ENCODE measurements at places on chromosomes 11 and 22.

GRCh38 chr22:35467681-35468434, 67.9 kb downstream of the MCM5 start:
- DNase-seq: no peak

GRCh38 chr22:23499845-23500500, 80.1 kb downstream of the IGLL1 start:
- no peak for DNase-seq

GRCh38 chr11:118010738-118011461, 24.7 kb downstream of the IL10RA start:
- DNase-seq: peak; percentile 92

- no peak for DNase-seq
Measured at GRCh38 chr22:25114369-25115362, 85.0 kb upstream of the CRYBB3 start.

- no peak for DNase-seq
Measured at GRCh38 chr11:19253153-19253745, 12.5 kb upstream of the E2F8 start.

DNA sequence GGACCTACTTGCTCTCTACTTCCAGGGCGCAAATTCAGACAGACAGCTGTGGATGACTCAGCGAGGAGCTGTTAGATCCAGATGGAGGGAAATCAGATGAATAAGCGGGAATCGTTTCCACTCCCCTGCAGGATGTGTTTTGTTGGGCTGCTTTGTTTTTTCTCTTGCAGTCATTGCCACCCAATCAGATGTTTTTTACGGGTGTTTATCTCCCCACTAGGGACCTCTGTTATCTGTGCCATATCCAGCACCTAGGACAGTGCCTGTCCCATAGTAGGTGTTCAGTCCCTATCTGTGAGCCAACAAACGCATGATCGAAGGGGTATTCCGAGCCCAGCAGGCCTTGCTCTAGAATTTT, 51.1 kb upstream of the PARVG start:
- DNase-seq: no peak

DNA sequence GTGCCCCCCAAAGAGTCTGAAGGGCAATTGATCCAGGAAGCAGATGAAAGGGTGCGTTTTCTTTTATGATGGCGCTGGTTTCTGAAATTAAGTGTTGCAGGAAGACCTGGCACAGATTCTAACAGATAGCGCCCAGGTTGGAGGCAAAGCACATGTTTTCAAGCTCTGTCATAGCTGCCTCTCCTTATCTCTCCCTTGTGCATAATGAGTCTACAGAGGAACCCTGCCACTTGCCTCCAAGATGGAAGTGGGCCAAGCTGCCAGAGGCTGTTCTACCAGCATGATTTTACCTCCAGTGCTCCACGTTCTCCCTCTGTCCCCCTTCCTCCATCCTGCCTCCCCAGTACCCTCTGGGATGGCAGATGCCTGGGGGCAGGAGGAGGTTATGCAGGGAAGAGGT, 30.0 kb upstream of the TLCD5 start:
- no peak for DNase-seq

- no peak for DNase-seq
Measured at GRCh38 chr11:20754933-20755332, 85.5 kb downstream of the NELL1 start.

- DNase-seq: peak; percentile 7
Measured at GRCh38 chr11:13249992-13250391, 27.6 kb upstream of the BMAL1 start.

- DNase-seq: no peak
Measured at GRCh38 chr11:111045407-111045803, 200.1 kb upstream of the POU2AF2 start.

DNA sequence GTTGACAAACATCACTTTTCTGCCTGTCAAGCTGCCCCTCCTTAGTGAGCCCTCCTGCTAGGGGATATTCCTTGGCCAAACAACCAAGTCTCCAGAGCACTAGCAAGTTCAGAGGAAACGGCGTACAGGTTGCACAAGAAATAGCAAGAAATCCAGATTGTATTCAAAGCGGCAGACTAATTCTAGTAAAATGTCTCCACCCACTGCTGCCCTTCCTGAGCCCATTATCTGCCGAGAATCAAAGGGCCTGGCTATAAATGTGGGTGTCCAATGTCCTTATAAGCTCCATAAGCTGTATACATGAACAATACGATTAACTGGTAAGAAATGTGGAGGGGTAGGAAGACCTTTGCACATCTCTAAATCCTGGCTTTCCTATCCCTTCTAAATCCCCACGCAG, 44.0 kb upstream of the AKIP1 start:
- DNase-seq: no peak

GRCh38 chr11:126127898-126128297, 65.2 kb upstream of the CDON start:
- no peak for DNase-seq

GRCh38 chr22:25362883-25363240, 143.4 kb downstream of the CRYBB2 start:
- no peak for DNase-seq

DNA sequence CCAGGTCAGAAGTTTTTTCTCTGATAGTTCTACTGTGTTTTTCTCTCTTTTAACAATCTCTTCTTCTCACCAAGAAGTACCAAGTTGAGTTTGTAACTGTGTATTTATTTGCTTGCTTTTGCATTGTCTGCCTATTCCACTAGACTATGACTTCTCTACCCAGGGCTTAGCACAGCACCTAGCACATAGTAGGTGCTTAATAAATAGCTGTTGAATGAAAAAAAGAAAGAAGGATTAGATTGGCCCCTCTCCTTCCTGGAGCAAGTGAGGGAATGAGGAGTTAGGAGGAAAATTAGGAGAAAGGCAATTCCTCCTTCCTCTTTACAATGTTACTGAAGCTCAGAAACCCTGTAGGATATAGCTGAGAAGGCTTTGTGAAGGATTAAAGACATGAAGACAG, 83.3 kb downstream of the FBXO7 start:
- no peak for DNase-seq

- DNase-seq: no peak
Measured at GRCh38 chr22:46007848-46008261, 30.9 kb upstream of the WNT7B start.

DNA sequence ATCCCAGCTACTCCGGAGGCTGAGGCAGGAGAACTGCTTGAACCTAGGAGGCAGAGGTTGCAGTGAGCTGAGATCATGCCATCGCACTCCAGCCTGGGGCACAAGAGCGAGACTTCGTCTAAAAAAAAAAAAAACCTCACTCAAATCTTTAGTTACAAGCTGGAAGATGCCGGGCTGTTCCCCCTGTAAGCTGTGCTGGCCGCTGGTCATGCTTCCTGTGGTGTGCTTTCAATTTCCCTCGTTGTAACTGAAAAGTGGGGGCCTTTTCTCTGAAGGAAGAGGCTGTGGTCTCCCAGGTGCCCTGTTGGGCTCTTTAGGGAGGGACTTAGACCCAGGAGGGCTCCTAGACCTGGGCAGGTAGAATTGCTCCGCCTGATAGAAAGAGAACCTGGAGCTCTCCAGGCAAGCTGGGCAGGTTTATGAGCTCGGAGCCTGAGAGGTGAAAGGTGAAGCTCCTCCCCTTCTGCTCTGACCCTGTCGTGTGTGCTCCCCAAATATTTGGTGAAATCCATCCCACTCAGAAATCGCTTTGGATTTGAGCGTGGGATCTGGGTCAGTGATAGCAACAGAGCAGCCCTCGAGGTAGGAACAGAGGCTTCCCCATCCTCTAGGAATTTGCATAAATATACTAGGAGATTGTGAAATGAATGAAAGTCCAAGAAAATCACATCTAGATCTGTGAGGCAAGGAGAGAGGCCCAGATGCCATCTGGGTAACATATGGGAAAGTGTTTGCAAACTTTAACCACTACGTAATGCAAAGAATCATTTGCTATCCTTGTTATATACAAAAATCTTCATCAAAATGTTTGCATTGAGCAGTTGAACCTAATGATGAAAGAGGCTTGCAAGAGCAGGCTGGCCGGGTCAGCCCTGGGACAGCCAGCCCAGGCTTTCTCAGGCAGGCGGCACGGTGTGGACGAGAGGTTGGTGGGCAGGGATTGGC, 154.3 kb downstream of the FBXO7 start:
- DNase-seq: no peak

DNA sequence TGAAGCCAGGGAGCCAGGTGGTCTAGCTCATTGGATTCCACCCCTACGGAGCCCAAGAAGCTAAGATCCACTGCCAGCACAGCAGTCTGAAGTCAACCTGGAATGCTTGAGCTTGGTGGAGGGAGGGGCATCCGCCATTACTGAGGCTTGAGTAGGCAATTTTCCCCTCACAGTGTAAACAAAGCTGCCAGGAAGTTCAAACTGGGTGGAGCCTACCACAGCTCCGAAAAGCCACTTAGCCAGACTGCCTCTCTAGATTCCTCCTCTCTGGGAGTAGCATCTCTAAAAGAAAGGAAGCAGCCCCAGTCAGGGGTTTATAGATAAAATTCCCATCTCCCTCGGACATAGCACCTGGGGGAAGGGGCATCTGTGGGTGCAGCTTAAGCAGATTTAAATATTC, 620.3 kb downstream of the NELL1 start:
- DNase-seq: no peak

DNA sequence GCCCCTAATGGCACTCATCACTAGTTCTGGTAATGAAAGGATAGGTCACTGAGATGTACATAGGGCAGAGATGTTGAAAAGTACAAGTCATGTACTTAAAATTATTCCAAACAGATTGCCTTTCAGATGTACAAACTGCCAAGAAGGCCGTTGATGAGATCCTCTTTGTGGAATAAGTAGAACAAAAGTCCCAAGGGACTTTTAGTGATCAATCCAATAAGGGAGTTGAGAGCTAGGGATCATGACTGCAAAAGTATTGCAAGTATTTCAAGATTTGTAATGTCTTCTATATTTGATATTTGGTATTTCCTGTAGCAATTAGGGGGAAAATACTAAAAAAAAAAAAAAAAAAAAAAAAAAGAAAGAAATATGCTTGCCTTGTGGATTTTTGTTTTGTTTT, 82.2 kb downstream of the ATG16L2 start:
- no peak for DNase-seq

GRCh38 chr11:118841469-118842242, 42.0 kb upstream of the CXCR5 start:
- no peak for DNase-seq
